ENCODE measurements at places on chromosomes 5 and 9.

GRCh38 chr5:72187388-72188075, 80.3 kb downstream of the MAP1B start:
- peak; percentile 40 for DNase-seq

- no peak for DNase-seq
Measured at GRCh38 chr5:87327998-87328397, 60.3 kb downstream of the RASA1 start.

DNA sequence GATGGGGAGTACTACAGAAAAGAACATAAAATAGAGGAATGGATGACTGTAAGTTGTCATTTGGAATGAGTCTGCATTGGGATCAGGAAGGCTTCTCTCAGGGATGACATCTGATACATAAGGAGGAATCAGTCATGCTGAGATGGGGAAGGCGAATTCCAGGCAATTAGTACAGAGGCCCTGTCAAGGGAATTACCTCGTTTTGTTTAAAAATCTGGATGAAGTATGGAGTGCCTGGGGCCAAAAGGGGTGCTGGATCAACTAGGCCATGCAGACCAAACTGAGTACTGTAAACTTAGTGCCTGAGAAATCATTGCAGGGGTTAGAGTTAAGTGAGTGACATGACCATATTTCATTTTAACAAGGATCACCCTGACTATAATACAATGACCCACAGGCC, 30.5 kb downstream of the JAKMIP2 start:
- no peak for DNase-seq

GRCh38 chr5:6178846-6179532, 199.4 kb downstream of the MED10 start:
- DNase-seq = no peak

GRCh38 chr5:149605998-149606724, 24.9 kb downstream of the ARHGEF37 start:
- DNase-seq = peak; percentile 100

DNA sequence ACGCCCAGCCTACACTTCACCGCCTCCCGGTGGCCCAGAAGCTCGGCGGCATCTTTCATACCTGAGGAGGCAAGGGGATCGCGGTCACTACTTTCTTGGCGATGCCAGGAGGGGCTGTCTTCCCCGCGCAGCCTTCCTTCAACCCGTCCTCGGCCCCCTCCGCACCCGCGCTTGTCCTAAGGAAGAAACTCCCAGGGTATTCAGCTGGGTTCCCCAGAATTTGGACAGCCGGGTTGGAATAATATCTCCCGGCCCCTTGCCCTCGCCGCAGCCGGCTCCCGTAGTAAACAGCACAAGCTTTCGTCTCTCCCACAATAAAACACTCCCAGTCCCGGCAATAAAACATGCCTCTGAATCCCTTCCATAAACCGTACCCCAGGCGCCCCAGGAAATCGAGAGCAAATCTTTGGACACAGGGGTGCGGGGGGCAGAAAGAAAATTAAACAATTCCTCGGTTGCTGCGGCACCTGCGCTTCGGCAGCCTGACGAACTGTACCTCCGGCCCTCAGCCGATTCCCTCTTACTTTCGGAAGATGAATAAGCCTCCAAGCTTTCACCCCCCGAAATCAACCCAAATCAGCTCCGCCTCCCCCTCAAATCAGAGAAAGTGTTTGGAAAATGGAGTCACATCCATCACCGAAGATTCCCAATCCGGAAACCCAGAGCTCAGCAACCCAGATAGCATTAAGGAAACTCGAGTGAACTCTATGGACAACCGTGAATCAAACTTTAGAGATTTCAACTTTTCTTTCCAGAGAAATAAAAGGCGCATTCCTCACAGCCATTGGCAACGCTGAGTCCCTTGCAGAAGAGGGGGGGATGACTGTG, 1.1 kb downstream of the OTP start:
- DNase-seq = no peak

- DNase-seq = no peak
Measured at GRCh38 chr9:134484479-134484878, 157.1 kb upstream of the COL5A1 start.

DNA sequence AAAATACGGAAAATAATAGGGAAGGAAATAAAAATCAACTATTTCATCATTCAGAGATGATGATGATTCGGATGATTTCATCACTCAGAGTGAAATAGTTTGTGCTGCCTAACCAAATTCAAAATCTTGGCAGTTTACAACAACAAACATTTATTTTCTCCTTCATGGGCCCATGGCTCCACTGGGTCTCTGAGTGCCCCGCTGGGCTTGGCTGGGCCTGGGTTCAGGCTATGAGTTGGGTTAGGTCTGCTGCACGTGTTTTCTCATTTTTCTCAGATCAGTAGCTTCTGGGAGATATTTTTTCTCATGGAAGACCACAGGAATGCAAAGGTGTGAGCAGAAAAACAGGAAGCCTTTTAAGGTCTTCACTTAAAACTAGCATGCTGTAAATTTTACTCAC, 24.0 kb upstream of the F2RL1 start:
- DNase-seq = peak; percentile 60

DNA sequence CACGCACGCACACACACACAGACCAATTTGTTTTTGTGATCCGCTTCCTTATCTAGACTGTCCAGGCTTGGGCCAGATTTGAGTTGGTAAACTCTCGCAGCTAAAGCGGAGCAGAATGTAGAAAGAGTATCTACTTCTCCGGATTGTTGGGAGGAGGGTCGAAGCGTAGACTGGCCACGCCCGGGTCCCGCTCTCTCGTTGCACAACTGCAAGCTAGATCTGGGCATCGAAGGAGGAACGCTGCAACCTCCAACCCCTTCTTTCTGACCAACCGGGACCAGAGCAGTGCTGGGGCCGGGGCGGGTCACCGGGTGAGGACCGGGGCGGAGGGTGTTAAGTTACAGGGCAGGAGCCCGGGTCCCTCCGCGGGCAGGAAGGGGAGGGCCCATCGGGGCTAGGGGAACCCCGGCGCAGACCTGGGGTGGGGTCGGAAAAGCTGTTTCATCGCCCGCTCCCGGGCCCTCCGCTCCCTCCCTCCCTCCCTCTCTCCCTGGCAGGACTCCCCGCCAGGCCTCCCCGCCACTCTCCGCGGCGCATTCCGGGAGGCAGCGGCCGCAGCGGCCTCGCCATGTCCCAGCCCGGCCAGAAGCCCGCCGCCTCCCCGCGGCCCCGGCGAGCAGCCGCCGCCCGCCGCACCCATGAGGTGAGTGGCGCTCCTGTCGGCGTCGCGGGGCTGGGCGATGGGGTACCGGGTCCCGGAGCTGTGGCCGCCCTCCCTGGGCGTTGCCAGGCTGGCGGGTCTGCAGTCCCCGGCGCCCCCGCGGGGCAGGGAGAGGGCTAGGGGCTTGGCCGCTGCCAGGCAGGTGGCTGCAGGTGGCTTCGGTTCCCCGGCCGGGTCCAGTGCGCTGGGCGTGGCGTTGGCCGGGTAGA, at the start of gene CAST:
Gene CAST (plus strand): TSS at position 522 of the 870 bp plus-strand sequence. CDS start 47 bp downstream, at position 569.
- peak; percentile 69 for DNase-seq

DNA sequence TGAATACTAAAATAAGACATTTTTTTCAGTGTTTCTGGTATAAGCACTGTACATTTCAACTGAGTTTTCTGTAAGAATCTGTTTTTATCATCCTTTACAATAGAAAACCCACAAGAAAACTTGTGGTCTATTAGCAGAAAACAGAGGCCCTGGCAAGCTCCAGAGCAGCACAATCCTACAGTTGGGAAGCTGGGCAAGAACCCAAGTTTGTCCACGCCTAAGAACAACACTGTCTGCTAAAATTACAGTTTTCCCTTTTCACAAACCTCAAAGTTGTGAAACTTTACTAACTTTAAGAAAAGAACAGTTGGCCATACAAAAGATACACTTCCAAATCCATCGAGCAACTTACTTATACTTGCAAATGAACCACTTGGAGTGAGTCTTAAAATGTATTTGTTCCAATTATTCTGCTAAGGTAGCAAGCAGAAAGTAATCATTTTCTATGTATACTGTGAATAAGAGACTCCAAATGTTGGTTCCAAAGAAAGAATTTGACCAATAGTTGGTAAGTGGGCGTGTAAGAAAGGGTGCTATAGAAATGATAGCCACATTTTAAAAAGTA, 982.0 kb upstream of the ARRDC3 start:
- DNase-seq = no peak

GRCh38 chr9:112853882-112854585, 36.6 kb downstream of the SLC46A2 start:
- DNase-seq = no peak

DNA sequence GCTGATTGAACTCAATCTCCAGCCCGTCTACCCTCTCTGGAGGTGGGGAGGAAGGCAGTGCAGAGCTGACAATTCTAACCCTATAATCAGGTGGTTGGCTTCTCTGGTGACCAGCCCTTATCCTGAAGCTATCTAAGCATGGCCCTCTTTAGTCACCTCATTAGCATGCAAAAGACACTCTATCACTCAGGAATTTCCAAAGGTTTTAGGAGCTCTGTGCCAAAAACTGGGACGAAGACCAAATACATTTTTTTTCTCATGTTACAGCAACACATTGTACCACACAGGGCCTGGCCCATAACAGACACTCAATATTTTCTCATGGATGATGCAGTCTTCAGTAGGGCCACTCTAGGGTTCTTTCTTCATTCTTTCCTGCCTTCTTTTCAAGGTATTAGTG, 118.8 kb upstream of the VLDLR start:
- peak; percentile 43 for DNase-seq

DNA sequence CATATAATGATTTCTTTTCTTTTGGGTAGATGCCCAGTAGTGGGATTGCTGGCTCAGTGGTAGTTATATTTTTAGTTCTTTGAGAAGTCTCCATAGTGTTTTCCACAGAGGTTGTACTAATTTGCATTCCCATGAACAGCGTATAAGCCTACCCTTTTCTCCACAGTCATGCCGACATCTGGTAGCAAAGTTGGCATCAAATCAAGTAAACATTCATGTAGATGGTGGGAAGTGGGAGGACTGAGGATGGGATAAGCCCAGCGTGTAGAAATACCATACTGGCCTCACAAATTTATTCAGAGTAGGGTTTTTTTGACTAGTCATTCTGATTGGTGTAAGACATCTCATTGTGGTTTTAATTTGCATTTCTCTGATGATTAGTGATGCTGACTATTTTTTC, 115.4 kb downstream of the EGFLAM start:
- no peak for DNase-seq

- no peak for DNase-seq
Measured at GRCh38 chr9:86054695-86055094, 44.7 kb downstream of the GOLM1 start.

DNA sequence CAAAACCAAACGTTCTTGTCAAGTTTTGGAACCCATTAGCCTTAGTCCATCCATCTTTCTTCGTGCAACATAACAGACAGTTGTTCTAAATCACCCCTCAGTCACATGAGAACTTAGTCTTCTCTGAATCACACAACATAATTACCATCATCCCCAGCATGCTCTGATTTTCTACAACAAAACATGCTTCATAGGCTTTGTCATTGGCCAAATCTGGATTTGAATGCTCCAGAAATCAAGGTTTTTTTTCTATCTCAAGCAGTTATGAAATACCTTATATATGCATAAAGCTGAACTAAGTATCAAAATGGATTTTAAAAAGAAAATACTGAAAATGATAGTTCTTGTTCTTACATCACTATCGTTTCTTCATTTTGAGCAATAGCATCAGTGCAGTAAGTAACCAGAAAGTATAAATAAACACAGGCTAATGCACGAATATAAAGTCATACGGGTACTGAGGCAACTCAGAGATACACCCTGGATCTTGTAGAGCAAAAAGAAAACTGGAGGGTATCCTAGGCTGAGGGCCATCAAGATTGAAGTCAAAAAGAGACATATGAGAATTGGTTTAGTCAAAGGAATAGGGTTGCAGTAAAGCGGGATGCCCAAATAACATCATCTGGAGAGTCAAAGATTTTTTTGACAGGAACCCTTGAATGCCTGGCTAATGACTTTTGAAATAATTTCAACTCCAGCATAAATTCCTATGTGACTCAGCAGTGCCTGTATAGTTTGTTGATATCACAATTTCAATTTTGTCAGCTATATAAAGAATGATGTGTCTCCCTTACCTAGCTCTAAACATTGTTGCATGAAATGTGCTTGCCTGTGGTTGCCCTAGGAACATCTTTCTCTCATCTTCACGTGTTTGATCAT, 164.7 kb downstream of the ADAMTSL1 start:
- no peak for DNase-seq

DNA sequence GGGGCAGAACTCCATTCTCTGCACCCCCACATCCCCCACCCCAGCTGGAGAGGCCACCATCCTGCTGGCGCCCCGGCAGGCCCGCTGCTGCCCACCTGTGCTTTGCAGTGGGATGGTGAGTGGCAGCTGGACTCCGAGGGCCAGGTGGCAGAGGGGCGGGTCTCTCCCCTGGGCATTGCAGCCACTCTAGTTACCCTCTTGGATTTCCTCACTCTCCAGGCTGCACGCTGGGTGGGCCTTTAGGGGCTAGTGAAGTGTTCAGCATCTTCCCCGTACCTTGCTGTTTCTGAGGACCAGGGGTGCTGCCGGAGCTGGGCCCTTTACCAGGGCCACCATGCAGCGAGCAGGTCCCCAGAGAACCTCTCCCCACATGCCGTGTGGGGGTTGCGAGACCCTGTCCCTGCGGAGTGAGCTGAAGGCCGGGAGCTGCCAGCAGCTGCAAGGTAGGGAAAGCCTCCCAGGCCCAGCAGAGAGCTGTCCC, 88.4 kb upstream of the SH3PXD2B start:
- DNase-seq = no peak

GRCh38 chr5:143248391-143248790, 155.1 kb downstream of the NR3C1 start:
- no peak for DNase-seq

GRCh38 chr9:4328723-4329122, 28.9 kb upstream of the GLIS3 start:
- DNase-seq = peak; percentile 53

- DNase-seq = no peak
Measured at GRCh38 chr5:31898036-31898632, 259.2 kb downstream of the PDZD2 start.

DNA sequence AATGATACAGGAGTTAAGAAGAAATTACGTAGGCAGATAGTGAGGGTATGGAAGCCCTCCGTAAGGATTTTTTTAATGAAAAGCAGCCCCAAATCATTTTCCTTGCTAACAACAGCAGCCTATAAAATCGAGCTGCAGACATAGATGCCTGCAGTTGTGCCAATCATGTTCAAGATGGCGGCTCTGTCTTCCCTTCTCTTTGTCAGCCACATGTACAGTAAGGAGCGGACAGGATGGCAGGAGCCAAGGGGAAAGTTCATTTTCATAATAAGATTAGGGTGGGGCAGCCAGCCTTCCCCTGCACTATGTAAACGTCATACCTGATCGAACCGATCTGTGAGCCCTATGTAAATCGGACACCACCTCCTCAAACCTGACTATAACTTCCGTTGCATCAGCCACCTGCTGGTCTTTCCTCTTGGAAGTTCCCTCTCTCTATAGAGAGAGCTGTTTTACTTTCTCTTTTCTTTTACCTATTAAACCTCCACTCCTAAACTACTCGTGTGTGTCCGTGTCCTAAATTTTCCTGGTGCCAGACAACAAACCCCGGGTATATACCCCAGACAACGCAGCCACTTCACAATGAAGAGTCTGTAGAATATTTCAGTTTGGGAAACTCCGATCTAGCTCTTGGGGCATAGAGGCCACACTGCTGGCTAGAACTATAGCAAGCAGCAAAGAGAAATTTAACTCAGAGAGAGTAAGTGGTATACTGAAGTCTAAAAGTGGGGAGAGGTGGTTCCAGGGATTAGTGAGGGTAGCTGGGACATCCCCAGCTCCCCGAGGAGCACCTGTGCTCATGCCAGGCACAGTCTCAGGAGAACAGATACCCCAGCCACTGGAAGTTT, 20.8 kb upstream of the SLC24A2 start:
- DNase-seq = no peak
